ENCODE measurements at places on chromosomes 2 and 18.

DNA sequence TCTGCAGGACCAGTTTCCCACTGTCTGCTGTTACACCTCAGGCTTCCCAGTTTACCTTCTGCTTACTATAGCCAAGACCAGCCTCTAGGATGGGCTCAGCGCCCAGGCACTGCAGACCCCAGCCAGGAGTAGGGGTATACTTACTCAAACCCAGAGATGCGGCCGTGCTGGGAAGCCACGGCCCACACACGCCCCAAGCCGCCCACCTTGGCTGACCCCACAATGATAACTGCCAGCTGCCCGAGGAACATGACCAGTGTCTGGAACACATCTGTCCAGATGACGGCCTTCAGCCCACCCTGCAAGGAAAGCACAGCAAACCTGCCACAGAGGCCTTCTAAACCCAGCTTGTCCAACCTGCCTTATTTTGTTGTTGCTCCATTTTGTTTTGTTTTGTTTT lies 6.6 kb upstream of the ATRAID start:
- DNase-seq = no peak

DNA sequence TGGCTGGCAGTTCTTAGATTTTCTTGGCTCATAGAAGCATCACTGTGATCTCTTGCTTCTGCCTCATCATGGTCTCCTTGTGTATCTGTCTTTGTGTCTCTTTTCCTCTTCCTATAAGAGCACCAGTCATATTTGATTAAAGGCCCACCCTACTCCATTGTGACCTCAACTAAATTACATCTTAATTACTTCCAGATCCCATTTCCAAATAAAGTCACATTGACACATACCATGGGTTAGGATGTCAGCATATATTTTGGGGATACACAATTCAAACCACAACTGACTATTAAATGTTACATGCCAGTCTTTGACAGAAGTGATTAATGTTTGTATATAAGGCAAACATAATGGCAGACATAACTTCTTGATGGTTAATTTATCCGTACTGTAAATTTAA lies 27.3 kb upstream of the TMX3 start:
- DNase-seq = no peak

- no peak for DNase-seq
Measured at GRCh38 chr2:88214631-88215030, 44.5 kb downstream of the THNSL2 start.

GRCh38 chr2:20818820-20819219 lies 4.1 kb downstream of the LDAH start:
- DNase-seq = no peak

DNA sequence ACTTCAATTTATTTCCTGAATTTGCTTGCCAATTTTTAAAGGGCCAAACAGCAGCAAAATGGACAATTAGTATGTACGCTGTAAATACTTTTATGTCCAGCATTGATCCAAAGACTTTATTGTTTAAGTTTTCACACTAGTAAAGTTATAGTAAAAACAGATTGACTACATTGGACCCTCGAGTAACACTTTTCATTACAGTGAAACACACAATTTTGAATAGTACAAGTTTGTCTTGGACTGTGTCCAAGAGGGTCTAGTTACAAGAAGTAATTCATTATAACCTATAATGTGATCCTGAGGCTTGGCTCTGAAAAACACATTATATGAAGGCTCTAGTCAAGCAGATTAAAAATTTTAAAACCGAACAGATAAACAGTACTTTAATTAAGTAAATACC lies 11.4 kb upstream of the RBBP8 start:
- DNase-seq = no peak

DNA sequence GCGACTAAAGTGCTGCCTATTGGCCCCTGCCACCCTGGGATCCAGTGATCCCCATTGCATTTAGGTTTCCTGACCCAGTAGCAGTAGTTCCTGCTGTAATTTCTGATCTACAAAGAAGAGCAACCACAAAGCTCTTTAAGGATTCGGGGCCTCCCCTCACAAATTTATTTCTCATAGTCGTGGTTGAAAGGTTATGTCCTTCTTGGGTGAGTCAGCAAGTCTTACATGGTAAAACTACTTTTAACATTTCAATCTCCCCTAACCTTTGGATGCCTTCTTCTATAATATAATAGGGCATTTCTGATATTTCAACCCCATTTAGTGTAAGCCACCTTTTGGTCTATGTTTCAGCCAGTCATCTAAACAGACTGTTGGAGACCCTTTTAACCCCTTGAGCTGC lies 14.9 kb downstream of the PIKFYVE start:
- DNase-seq = no peak

DNA sequence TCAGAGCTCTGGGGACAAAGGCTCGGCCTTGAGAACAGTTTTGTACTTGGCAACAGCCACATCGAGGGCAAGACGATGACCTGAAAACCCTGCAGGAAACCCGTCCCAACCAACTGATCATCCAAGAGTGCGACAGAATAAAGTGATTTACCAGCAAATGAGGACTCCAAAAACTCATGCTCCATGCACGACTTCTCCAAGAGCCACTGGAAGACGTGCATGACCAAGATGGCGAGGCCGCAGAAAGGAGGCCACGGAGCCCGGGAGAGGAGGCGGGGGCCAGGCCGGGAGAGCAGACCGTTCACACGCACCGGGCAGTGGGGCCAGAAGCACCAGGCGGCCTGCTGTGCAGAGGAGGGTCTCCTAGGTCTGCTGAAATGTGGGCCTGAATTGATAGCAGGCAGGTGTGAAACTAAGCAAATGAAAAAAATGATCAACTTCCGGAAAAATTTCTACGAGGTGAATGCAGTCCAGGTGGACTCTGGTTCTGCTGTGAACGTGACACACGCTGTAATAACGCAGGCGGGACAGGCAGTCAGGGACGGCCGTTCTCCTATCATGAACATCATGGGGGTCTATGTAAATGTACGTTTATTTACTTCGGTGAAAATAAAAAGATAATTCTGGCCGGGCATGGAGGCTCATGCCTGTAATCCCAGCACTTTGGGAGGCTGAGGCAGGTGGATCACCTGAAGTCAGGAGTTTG lies 252.2 kb downstream of the HDAC4 start:
- DNase-seq = no peak

DNA sequence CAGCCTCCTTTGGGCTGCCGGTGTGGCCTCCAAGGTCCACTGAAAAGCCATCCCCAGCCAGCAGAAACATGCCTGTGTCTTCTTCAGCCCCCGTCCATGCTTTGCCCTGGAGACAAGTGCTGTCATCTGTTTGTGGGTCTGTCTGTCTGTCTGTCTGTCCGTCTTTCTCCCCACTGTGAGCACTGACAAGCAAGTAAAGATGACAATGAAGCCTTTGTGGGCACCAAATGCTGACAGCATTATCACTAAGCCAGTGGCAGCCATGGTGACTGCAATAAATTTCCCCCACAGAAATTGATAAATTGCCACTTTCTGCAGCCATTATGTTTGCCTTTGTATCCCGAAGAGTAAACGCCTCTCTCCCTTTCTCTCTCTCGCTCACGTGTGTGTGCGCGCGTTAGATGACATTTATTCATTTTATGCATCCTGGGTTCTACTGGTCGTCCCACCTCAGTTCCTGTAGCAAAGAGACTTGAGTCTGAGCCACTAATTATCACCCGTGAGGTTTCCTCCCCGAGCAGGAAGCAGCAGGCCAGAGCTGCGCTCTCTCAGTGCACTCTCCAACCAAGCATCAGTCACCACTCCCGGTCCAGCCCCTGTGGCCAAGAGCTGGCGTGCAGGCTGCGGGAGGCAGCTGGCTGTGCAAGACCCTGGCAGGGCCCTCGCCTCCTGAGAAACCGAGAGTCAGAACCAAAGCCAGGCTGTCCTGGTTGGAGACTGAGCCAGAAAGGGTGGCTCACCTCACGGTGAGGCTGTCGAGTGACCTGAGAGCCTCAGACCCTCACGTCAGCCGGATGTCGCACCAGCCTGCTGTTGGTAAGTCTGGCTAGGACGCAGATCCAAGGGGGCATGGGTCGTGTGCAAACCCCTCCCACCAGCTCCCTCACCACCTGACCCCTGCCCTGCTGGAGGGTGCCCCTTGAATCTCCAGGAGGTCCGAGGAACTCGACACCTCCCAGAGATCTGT lies 6.9 kb downstream of the STEAP3 start:
- no peak for DNase-seq

DNA sequence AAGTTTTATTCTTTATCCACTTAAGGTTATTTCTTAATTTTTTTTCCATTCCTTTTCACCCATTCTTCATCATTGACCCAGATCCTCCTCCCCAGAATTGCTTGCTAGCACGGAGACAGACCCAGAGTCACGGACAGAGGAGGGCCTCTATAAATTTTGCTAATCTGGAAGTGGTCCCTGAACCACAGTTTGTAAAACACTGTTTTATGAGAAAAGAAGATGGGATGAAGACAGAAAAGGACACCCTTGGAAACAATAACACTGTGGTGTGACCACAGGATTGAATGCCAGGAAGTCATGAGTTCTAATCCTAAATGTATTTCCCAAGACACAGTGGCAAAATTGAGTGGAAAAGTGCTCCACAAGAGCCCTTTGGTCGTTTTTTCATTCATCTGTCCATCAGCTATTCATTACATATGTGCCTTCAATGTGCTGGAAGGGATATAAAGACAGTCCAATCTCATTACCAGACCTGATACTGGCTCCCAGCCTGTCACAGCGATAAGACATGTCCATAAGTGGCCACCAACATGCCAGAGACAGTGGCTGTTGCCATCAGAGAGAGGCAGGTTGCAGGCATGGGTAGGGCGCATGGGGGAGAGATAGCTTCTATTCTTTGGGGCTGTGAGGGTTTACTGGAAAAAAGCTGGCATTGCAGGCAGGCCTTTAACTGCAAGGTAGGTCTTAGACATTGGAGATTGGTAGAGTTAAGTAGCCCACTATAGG lies 175.2 kb upstream of the ALPP start:
- DNase-seq = no peak

DNA sequence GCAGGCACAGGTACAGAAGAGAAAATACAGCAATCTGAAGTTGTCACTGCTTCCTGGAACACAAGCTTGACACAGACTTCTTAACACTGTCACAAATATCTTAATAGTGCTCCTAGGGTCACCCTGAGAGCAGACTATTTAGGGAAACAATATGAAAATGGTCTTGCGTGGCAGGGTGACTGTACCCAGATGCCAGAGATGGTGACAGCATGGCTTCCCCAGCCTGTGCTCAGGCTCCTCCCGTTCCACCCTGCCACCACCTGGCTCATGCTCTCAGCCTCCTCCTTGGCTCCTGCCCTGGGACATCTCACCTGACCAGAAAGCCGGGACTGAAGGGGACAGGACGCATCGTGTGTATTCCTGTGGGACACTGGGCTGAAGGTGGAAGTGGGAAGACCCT lies 111.5 kb downstream of the RAPGEF4 start:
- DNase-seq = no peak

- DNase-seq = peak; percentile 54
Measured at GRCh38 chr2:226797989-226798421, 1.6 kb downstream of the IRS1 start.

- DNase-seq = no peak
Measured at GRCh38 chr2:241386519-241386918, 30.4 kb downstream of the FARP2 start.

DNA sequence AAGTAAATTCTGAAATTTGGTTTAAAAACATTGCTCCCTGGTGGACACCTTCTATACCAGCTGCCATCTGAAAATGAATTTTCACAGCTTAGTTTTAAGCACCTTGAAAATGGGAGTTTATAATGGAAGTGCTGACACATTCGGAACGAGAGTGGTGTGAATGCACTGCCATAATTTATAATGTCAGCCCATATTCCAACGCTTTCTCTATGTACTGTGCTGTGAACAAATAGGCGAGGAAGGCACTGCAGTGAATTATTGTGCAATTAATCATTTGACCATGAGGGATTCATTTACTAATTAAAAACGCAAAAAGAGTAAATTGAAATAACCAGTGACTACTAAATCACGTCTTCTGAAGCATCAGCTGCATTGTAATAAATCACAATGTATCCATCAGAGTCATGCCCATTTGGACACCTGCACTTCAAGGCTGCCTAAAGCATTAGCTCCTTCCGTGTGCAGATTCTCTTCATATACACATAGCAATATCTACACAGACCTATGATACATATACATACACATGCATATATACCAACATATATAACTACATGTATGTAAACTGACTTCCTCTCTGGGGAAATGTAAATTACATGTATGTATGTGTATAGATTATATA lies 699.8 kb downstream of the GALR1 start:
- DNase-seq = no peak

Data from ecto neural progenitor cell (in vitro differentiated cells).